ENCODE measurements at places on chromosomes 11 and 22.

- no peak for DNase-seq
Measured at GRCh38 chr11:16184588-16184987, 171.8 kb downstream of the SOX6 start.

- DNase-seq = no peak
Measured at GRCh38 chr22:33654173-33654895, 265.9 kb downstream of the LARGE1 start.

- DNase-seq = no peak
Measured at GRCh38 chr11:63851364-63851763, 12.5 kb downstream of the MARK2 start.

GRCh38 chr11:117953024-117953671, 23.9 kb upstream of the TMPRSS13 start:
- no peak for DNase-seq

- DNase-seq = no peak
Measured at GRCh38 chr11:47577460-47578041, 1.2 kb downstream of the KBTBD4 start.

DNA sequence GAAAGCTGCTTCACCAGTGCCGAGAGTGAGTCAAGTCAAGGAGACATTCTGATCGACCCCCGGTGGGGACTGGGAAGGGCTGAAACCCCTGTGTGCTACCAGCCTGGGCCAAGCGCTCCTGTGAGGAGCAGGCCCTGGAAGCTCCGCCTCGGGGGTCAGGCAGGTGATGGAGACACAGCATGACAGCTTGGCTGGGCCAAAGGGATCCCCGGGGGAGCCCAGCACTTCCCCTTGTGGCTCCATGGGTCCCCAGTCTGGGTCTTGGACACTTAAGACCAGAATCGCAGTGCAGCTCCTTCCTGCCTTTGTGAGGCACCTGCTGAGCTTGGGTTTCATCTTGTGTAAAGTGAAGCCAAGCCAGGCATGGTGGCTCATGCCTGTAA, 89.2 kb downstream of the MORC2 start:
- no peak for DNase-seq
